ENCODE measurements at places on chromosomes 4 and X. TPM values are rescaled to one million over a fixed set of nuclear protein-coding genes. Genes with fewer than 3 reads are reported as not detected.

DNA sequence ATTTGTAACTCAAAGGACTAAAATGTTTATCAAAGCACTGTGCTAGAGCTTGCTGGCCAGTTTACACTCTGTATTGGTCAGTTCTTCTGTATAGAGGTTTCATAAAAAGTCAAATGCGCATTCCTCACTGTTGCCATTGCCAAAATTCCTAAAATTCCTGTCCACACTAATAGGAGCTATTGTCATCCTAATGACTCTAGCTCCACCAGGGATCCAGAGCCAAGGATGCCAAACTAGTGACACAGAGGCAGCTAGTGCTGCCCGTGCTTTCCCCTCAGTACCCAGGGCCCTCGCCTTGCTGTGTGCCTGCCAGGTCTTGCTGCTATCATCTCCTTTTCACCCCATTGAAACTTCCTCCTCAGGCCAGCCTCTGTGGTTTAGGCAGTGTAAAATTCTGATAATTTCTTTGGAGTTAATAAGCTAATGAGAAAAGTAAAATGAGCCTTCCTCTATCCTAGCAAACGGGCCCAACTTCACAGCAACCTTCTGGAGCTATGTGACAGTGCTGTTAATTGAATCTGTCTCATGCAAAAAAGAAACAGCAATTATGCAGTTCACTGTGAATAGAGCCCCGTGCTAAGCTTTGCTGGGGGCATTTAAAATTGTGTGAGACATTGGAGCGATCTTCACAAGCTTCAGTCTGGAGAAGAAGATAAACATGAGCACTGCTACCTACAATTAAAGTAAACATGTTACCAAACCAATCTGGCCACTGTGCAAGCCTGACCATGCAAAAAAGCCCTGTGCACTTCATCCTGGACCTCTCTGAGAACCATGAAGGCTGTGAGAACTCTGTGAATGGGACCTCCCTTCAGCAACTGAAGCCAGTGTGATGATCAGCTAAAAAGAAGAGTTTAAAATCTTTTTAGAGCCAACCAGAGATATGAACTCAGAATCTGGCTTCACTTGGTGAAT is 43.1 kb upstream of the FGF2 start:
- no peaks in the 10 kb centered on the region for H3K27me3 ChIP-seq
- H3K4me1 ChIP-seq: no peaks in the 10 kb centered on the region
- DNase-seq: peak; percentile 76
- no peaks in the 10 kb centered on the region for H3K36me3 ChIP-seq
- no peak overlapping the region for H3K4me3 ChIP-seq

CWH43 gene
- total RNA-seq: not detected

RHOXF2 gene
- total RNA-seq: not detected

FAM241A gene
- total RNA-seq: 8.9 TPM

All from aorta (tissue), 5 donors.